Left hindlimb (tissue), 1 donor: ENCODE measurements at places on chromosomes 1 and 21.

DNA sequence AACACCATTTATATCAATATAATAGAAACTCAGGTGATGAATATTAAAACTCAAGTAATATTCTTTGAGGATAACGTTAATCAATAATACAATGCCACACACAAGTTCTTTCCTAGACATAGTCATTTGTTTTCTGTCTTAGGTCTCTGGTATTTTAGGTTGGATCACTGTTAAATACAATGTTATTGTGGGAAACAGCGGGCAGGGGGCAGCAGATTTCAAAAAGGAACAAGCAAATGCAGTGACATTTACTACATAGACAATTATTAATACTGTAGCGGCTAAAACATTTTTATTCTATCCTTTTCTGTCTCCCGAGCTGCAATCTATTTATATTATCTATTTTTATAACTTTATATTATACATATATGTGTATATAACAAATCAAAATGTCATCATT, 186.4 kb upstream of the ZNHIT6 start:
- DNase-seq: no peak

GRCh38 chr1:89635825-89636815, 3.2 kb downstream of the LRRC8C start:
- DNase-seq: no peak

DNA sequence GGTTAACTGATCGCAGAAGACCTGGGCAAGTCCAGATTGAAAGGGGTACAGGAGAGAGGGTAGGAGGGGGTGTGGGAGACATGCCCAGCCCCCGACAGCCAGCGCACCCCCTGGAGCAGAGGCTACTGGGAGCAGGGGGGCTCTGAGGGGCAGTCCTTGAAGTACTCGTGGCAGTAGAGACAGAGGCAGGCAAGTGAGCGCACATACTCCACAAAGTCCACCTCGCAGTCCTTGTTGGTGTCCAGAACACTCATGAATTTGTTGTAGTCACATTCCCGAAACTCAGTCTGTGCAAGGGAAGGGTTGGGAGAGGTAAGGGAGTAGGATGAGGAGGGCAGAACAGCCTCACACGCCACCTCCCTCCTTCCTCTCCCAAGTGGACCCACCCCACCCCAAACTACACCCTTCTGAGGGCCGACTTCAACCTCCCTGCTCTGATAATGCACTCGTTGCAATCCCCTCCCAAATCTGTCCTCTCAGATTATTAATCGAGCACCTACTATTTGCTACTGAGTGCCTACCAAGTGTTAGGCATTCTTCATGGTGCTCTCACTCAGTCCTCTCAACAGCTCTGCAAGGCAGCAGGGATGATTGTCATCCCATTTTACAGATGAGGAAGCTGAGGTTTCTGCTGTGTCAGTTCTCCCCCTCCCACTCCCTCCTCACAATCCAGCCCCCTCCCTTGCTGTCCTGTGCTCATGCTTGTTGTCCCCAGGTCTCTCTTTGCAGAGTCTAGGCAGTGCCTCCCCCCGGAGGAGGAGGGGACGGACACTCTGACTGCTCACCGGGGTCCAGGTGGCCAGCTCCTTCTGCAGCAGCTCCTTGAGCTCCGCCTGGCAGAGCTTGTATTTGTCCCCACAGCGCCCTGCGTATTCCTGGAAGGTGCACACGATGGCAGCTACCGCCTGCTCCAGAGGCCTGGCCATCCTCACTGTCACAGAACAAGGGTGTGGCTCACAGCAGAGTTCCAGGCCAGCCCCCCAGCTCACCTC, 1.2 kb downstream of the S100A3 start:
- DNase-seq: no peak

DNA sequence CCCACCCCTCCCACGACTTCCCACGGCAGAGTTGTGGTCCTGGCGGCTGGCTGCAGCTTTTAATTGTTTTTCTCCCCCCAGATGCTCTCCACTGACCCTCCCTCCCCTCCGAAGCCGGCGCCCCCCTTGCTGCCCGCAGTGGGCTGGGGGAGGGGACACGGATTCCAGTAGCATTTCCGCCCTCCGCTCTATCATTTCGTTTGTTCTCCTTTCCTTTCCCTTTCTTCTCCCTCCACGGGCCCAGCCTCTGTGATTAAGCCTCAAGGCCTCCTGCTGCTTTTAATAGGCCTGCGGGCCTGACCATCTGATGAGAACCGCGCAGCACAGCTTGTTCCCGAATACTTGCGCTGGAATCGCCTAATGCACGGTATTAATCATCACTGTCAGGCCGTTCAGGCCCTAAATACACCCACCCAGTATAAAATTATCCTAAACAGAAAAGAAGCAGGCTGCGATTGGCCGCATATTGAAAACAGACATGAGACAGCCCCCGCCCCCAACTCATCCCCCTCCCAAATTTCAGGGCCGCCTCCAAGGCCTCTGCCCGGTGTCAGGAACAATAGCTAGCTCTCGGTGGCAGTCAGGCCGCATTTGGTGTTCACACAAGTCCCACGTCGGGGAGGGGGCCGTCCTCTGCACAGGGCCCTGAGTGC, 102.0 kb upstream of the ARHGEF16 start:
- DNase-seq: no peak

- peak; percentile 52 for DNase-seq
These were observed 64.8 kb upstream of the GALNT2 start for GRCh38 chr1:230002164-230002803.

GRCh38 chr1:2428490-2428889, 16.1 kb upstream of the PEX10 start:
- no peak for DNase-seq

GRCh38 chr1:6094801-6095505, 49.3 kb downstream of the KCNAB2 start:
- peak; percentile 12 for DNase-seq

GRCh38 chr1:1153874-1154273, 19.8 kb upstream of the TTLL10 start:
- no peak for DNase-seq

DNA sequence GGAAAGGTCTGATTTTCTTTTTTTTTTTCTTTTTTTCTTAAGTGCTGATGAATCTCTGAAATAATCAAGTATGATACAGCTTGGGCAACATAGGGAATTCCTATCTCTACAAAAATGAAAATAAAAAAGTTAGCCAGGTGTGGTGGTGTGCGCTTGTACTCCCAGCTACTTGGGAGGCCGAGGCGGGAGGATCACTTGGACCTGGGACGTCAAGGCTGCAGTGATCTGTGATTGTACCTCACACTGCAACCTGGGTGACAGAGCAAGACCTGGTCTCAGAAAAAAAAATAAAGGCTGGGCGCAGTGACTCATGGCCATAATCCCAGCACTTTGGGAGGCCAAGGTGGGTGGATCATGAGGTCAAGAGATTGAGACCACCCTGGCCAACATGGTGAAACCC, 6.0 kb downstream of the TRAPPC10 start:
- DNase-seq: no peak

DNA sequence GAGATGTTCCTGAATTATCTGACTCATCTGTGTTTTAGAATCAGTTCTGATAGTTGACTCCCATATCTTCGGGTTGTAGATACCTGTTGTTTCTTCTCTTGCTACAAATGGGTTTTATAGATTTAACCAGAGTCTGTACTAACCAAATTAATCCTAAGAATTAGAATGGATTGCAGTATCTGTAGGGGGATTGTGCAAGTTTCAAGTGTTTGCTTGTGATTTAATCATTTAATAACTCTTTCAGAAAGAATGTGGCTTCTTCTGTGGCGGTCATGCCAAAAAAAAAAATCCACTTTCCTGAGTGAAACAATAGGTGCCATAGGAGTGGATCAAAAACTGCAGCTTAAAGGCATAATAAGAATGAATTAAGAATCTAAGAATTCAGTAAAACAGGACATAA, 9.4 kb downstream of the IPO9 start:
- DNase-seq: no peak

GRCh38 chr1:47030170-47030805, 6.8 kb downstream of the CYP4X1 start:
- no peak for DNase-seq

GRCh38 chr1:223207293-223208066, 64.4 kb upstream of the TLR5 start:
- DNase-seq: peak; percentile 64

- peak; percentile 37 for DNase-seq
These were observed 272.6 kb downstream of the S1PR1 start for GRCh38 chr1:101509370-101509769.

GRCh38 chr1:2595261-2595811, 8.8 kb downstream of the PRXL2B start:
- DNase-seq: no peak

DNA sequence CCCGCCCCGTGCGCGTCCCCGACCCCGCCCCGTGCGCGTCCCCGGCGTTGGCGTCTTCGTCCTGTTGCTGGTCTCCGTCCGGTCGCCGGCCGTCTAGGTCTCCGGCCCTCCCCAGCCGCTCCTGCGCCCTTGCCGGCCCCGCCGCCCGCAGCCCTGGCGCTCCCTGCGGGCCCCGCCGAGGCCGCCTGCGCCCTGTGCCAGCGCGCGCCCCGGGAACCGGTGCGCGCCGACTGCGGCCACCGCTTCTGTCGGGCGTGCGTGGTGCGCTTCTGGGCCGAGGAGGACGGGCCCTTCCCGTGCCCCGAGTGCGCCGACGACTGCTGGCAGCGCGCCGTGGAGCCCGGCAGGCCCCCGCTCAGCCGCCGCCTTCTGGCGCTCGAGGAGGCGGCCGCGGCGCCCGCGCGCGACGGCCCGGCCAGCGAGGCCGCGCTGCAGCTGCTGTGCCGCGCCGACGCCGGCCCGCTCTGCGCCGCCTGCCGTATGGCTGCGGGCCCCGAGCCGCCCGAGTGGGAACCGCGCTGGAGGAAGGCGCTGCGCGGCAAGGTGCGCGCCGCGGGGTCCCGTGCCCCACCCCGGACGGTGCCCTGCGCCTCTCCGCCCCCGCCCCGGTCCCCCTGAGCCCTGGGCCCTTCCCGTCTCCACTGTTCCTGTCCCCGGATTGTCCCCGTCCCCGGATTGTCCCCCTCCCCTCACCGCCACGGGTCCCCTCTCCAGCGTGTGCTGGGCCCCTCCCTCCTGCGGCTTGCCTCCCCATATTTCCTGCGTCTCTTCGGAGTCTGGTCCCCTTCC, at the start of gene RNF187:
Gene RNF187, plus strand, starts transcription at position 47 of the 789 bp plus-strand sequence.
- peak; percentile 52 for DNase-seq

GRCh38 chr1:236144446-236145150, 2.3 kb downstream of the GPR137B start:
- no peak for DNase-seq

DNA sequence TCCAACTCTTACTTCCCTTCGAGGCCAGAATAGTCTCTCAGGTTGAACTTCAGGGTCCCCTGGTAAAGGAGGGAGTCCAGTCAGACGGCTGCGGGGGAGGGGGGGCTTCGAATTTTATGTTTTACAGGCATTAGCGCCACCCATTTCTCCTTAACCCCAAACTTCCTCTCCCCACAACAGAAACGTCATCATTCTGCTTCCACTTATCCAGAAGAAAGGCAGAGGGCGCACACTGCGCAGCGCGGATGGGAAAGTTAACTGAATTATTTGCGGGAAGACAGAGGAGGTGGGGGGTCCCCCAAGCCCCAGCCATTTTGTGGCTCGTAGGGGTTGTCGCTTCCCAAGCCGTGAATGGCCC, 529 bp upstream of the PRMT2 start:
- DNase-seq: peak; percentile 94

DNA sequence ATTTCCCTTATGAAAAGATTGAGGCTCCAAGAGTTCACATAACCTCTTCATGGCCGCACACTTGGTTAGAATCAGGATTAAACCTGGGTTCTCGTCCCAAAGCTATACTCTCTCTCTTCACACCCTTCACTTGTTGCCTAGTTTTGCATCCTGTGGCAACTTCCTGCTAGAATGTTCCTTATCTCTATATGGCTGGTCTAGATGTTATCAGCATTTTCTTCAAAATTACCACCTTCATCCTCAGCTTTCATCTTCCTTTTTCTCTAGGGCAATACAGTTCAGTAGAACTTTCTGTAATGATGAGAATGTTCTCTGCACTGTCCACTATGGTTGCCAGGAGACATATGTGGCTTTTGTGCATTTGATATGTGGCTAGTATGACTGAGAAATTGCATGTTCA, 31.1 kb upstream of the BCAR3 start:
- no peak for DNase-seq

- no peak for DNase-seq
These were observed 25.5 kb upstream of the ZC3H12A start for GRCh38 chr1:37448691-37449417.

GRCh38 chr1:25755475-25756125, 44.4 kb upstream of the SELENON start:
- no peak for DNase-seq

GRCh38 chr1:117416546-117417125, 49.4 kb downstream of the MAN1A2 start:
- DNase-seq: no peak

- no peak for DNase-seq
These were observed 68.4 kb upstream of the DPYD start for GRCh38 chr1:97989094-97989680.

DNA sequence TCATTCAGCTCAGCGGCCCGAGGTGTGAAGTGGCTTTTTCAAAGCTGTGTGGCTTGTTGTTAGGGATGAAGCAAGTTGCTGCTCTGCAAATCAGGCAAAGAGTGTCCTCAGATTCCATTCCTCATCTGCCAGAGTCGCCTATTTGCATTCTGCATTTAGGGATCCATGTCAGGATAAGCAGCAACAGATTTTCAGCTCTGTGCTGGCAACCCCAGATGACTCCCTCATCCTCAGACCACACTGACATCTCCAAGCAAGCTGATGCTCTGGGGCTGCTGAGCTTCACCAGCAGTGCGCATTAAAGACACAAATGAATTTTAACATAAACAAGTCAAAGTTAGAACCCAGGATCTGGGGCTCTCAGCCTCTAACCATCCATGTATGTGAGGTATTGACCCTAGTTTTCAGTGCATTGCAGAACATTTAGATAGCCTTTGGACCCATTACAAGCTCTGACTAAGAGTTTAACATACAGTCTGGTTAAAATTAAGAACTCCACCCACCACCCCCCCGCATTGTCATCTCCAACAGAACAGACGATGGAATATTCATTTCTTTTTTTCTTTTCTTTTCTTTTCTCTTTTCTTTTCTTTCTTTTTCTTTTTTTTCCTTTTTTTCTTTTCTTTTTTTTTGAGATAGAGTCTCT, 10.9 kb downstream of the CFAP107 start:
- DNase-seq: no peak

DNA sequence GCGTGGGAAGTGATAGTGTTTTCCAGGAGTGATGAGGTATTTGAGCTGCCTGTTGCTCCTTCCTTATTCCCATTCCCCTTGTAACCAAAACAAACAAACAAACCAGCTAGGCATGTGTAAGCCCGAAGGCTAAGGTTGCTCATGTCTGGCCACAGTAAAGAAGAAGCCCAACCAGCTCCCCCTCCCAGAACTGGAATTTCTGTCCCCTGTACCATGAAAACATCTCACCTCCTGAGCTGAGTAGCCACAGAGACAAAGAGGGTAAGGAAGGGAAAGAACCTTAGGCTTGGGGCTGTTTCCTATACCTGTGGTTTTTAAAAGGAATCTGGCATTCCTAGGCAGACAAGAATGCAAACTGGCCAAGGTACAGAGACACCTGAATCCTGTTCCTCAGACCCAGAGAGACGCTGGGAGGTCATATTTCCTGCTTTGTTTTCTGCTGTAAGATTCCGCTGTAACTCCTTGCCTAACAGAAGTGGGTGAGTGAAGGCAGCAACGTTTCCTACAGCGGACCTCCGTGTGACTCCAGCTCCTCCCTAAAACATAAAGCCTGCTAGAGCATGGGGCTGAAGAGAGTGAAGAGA, 41.7 kb upstream of the RAB4A start:
- DNase-seq: no peak
